ENCODE measurements at places on chromosomes 1 and 21. TPM values are rescaled to one million over a fixed set of nuclear protein-coding genes. Genes with fewer than 3 reads are reported as not detected.

The GIPC2 gene
- total RNA-seq, result 0.04 TPM

The TTLL7 gene
- total RNA-seq, result 2.1 TPM

The NAV1 gene
- total RNA-seq, result 15.4 TPM

The TMCO2 gene
- not detected for total RNA-seq

The DMAP1 gene
- total RNA-seq, result 38.6 TPM

The PTAFR gene
- 0.36 TPM for total RNA-seq

The ARMH1 gene
- total RNA-seq, result not detected

The KIRREL1 gene
- 0.22 TPM for total RNA-seq

DNA sequence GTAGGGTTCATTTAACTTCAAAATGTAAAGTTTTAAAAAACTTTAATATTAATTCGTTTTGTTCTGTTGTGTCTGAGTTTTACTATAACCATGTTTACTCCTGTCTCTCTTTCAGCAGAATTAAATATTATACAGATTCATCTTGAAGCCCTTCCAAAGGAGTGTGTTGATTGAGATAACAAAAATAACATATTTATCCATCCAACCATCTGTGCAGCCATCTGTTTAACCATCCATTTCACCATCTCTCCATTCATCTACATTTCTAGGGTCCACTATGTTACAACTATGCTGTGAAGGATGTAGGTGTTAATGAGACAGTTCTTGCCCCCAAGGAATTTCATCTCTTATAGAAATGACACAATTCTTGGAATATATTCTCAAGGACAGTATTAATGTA, 36.0 kb upstream of the GNG12 start:
- no peak overlapping the region for H3K4me3 ChIP-seq
- no peak for DNase-seq
- no peak overlapping the region for H3K27ac ChIP-seq
- no peaks in the 10 kb centered on the region for H3K4me1 ChIP-seq
- no peaks in the 10 kb centered on the region for H3K36me3 ChIP-seq

GRCh38 chr1:184373155-184373554, 13.7 kb upstream of the C1orf21 start:
- DNase-seq, result no peak
- no peaks in the 10 kb centered on the region for H3K4me1 ChIP-seq
- no peaks in the 10 kb centered on the region for H3K36me3 ChIP-seq
- no peaks in the 10 kb centered on the region for H3K27me3 ChIP-seq
- H3K27ac ChIP-seq, result no peak overlapping the region

GRCh38 chr1:33633019-33633801, 160.8 kb downstream of the ZSCAN20 start:
- peak; percentile 89 for DNase-seq
- H3K36me3 ChIP-seq, result no peaks in the 10 kb centered on the region
- H3K27ac ChIP-seq, result no peak overlapping the region
- H3K27me3 ChIP-seq, result no peaks in the 10 kb centered on the region
- H3K4me3 ChIP-seq, result no peak overlapping the region
- no peaks in the 10 kb centered on the region for H3K4me1 ChIP-seq

- H3K4me1 ChIP-seq, result no peaks in the 10 kb centered on the region
- no peak overlapping the region for H3K27ac ChIP-seq
- no peaks in the 10 kb centered on the region for H3K36me3 ChIP-seq
- DNase-seq, result no peak
Measured at GRCh38 chr1:226778657-226779058, 39.6 kb upstream of the ITPKB start.

DNA sequence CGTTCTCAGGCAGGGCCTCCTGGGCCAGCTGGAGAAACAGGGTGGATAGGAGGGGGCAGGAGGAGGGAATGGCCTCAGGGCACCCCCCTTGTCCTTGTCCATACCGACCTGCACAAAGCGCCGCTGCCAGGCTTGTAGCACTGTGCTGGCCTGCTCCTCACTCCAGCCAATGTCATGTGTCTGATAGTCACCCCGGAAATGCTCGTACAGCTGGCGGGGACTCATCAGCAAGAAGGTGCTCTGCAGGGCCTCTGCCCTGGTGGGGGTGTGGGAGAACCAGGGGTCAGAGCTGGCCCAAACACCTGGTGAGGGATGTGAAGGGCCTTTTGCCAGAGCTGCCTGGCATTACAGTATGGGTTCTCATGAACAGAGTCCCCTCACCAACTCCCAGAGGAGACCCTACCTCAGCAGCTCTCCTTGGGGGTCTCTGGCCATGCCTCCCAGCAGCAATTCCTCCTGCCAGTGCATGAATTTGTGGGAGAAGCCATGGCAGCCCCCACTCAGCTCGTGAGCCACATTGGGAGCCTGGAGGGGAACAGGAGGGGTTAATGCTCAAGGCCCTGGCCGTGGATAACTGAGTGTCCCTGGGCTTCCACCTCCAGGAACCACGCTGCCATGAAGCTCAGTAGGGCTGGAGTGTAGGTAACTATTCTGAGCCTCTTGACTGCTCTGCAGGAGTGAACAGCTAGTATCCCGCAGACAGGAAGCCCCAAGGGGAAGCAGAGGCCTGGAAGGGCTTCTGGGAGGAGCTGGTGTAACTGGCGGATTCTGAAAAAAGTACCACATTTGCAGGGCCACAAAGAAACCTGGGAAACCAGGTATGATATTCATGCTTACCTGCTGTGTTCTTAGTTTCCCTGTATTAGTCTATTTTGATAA, 13.3 kb downstream of the PTCH2 start:
- peaks cover 75% of the 10 kb centered on the region for H3K4me1 ChIP-seq
- H3K27me3 ChIP-seq, result no peaks in the 10 kb centered on the region
- no peak overlapping the region for H3K4me3 ChIP-seq
- no peak for DNase-seq
- no peaks in the 10 kb centered on the region for H3K36me3 ChIP-seq

- no peak overlapping the region for H3K4me3 ChIP-seq
- H3K27me3 ChIP-seq, result no peaks in the 10 kb centered on the region
- H3K4me1 ChIP-seq, result peaks cover 29% of the 10 kb centered on the region
- H3K36me3 ChIP-seq, result no peaks in the 10 kb centered on the region
- peak; percentile 51 for DNase-seq
Measured at GRCh38 chr1:207831517-207832327, 79.2 kb downstream of the CD34 start.

DNA sequence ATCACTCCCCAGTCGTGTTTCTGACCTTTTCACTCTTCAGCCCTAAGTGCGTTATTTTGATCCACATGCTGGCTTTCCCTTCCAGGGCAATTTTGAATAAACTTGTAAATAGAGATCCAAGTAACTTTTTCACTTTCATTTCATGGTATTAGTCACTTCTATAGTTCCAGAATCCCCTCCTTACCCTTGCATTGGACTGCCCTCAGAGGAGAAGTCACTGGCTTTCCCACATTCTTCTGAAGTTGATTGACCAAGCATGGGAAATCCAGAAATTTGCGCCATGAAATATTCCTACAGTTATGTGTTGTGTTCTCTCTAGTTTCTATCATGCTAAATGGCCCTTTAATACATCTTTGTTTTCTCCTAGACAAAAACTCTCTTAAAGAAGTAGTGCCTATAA, 177.3 kb upstream of the GORAB start:
- H3K4me3 ChIP-seq, result no peak overlapping the region
- no peaks in the 10 kb centered on the region for H3K27me3 ChIP-seq
- no peaks in the 10 kb centered on the region for H3K36me3 ChIP-seq
- H3K4me1 ChIP-seq, result no peaks in the 10 kb centered on the region

DNA sequence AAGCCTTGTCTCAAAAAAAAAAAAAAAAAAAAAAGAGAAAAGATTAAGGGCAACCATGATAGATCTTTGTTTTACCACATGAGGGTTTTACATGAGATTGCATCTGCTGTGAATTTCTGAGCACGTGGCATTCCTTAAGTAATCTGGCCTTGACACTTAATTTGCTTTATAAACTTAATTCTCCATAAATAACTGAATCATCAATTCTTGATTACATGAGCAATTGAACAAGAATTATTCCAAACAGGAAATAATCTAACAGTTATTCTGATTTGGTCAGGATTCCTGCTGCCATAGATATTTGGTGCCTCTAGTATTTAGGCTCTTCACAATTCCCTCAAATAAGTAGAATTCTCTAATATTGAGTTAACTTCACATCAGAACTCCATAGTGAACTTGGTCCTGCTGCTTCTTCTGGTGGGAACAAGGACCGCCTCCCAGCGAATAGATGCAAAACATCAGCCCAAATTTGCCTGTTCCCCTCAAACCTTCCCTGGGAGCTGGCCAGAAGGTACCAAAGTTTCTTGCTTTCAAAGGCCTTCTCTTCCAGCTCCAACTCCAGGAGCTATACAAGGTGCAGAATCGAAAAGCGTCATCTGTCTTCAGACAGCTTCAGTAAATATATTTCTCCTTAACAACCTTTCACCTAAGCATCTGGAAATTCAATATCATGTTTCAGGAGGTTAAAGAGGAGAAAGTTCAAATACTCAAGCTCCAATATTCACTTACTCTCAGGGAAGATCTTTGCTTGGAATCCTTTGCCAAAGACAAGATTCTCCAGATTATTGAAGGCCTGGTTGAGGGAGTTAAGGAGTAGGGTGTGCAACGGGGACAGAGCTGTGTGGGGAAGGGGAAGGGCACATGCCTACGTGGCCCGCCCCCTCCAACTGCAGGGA, 1.0 kb downstream of the KRTCAP2 start:
- H3K27me3 ChIP-seq, result no peaks in the 10 kb centered on the region
- no peak for DNase-seq
- H3K27ac ChIP-seq, result peak overlapping the region; percentile 89
- peaks cover 35% of the 10 kb centered on the region for H3K36me3 ChIP-seq
- H3K4me1 ChIP-seq, result peaks cover 18% of the 10 kb centered on the region
- H3K4me3 ChIP-seq, result peak overlapping the region; percentile 83

- H3K36me3 ChIP-seq, result no peaks in the 10 kb centered on the region
- H3K27me3 ChIP-seq, result no peaks in the 10 kb centered on the region
- H3K27ac ChIP-seq, result no peak overlapping the region
Measured at GRCh38 chr1:42085596-42085995, 67.6 kb upstream of the GUCA2B start.

- no peak overlapping the region for H3K4me3 ChIP-seq
- no peaks in the 10 kb centered on the region for H3K4me1 ChIP-seq
- no peaks in the 10 kb centered on the region for H3K36me3 ChIP-seq
Measured at GRCh38 chr1:74596717-74597116, 76.9 kb downstream of the ERICH3 start.

DNA sequence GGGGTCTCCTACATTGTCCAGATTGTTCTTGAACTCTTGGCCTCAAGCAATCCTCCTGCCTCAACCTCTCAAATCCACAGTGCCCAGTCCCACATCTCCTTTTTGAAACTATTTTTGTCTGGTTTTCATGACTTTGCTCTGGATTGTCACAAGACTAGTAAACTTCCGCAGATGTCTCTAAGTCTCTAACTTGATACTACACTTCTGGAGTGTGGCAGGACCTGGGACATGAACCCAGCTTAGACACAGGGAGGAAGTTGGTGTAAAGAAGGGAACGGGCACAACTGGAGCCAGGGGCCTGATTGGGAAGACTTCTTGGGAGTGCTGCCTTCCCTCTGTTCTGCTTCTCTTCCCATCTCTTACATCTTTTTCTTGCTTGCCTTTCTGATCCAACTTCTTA, 16.2 kb upstream of the DISC1 start:
- H3K36me3 ChIP-seq, result no peaks in the 10 kb centered on the region
- no peak overlapping the region for H3K27ac ChIP-seq
- H3K27me3 ChIP-seq, result peaks cover 27% of the 10 kb centered on the region
- DNase-seq, result no peak
- H3K4me1 ChIP-seq, result no peaks in the 10 kb centered on the region
- H3K4me3 ChIP-seq, result no peak overlapping the region

GRCh38 chr1:22326372-22326915, 125.2 kb upstream of the ZBTB40 start:
- no peaks in the 10 kb centered on the region for H3K36me3 ChIP-seq
- H3K4me3 ChIP-seq, result no peak overlapping the region
- H3K4me1 ChIP-seq, result peaks cover 5% of the 10 kb centered on the region
- no peak for DNase-seq
- no peak overlapping the region for H3K27ac ChIP-seq
- peaks cover 86% of the 10 kb centered on the region for H3K27me3 ChIP-seq

- peaks cover 3% of the 10 kb centered on the region for H3K4me1 ChIP-seq
- no peaks in the 10 kb centered on the region for H3K27me3 ChIP-seq
- no peak for DNase-seq
- no peak overlapping the region for H3K27ac ChIP-seq
- no peak overlapping the region for H3K4me3 ChIP-seq
- H3K36me3 ChIP-seq, result peaks cover 21% of the 10 kb centered on the region
Measured at GRCh38 chr1:174005032-174005431, 17.1 kb downstream of the RC3H1 start.

DNA sequence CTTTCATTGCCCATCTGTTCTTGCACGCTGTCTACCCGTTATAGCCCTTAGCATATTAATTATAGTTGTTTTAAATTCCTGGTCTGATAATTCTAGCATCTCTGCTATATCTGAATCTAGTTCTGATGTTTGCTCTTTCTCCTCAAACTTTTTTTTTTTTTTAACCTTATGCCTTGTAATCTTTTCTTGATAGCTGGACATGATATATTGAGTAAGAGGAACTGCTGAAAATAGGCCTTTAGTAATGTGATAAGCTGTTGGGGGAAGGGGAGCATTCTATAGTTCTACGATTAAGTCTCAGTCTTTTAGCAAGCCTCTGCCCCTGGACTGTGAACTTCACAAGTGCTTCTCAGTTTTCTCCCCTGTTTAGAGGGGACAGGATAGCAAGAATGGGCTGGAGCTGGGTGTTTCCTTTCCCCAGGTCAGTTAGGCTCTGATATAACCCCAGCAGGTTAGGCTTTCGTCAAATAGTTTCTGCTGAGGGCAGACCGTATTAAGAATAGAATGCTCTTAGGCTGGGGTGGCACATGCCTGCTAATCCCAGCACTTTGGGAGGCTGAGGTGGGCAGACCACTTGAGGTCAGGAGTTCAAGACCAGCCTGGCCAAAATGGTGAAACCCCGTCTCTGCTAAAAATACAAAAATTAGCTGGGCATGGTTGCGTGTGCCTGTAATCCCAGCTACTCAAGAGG, 62.2 kb downstream of the ZFYVE9 start:
- no peaks in the 10 kb centered on the region for H3K27me3 ChIP-seq
- H3K27ac ChIP-seq, result peak overlapping the region; percentile 71
- no peak overlapping the region for H3K4me3 ChIP-seq
- peaks cover 22% of the 10 kb centered on the region for H3K4me1 ChIP-seq
- DNase-seq, result peak; percentile 27

GRCh38 chr1:28156821-28157220, 19.7 kb downstream of the PTAFR start:
- H3K4me1 ChIP-seq, result peaks cover 19% of the 10 kb centered on the region
- no peaks in the 10 kb centered on the region for H3K27me3 ChIP-seq
- no peak for DNase-seq
- no peak overlapping the region for H3K27ac ChIP-seq
- no peak overlapping the region for H3K4me3 ChIP-seq
- no peaks in the 10 kb centered on the region for H3K36me3 ChIP-seq

All from K562 (cell line).